ENCODE measurements at places on chromosomes 12 and 14.
A peak's percentile ranks its signal among the peaks of the same experiment; 100 is the strongest.

GRCh38 chr12:40286583-40286982 is 61.8 kb downstream of the LRRK2 start:
- no peak for DNase-seq

- DNase-seq, result no peak
Measured at GRCh38 chr12:102833687-102834441, 83.2 kb downstream of the PAH start.

GRCh38 chr14:61451891-61452400 is 130.6 kb downstream of the PRKCH start:
- DNase-seq, result no peak

GRCh38 chr14:100042286-100042685 is 22.9 kb upstream of the EVL start:
- DNase-seq, result no peak

- DNase-seq, result no peak
Measured at GRCh38 chr12:124431971-124432370, 135.4 kb downstream of the NCOR2 start.

GRCh38 chr14:105847400-105847799 is 321.0 kb downstream of the TMEM121 start:
- DNase-seq, result no peak

- DNase-seq, result no peak
Measured at GRCh38 chr14:78251308-78251707, 81.1 kb downstream of the NRXN3 start.

- DNase-seq, result no peak
Measured at GRCh38 chr12:132909030-132909368, 21.6 kb upstream of the CHFR start.

- no peak for DNase-seq
Measured at GRCh38 chr14:55976219-55976618, 142.0 kb upstream of the PELI2 start.

GRCh38 chr12:111434680-111435338 is 29.1 kb downstream of the SH2B3 start:
- peak; percentile 79 for DNase-seq

DNA sequence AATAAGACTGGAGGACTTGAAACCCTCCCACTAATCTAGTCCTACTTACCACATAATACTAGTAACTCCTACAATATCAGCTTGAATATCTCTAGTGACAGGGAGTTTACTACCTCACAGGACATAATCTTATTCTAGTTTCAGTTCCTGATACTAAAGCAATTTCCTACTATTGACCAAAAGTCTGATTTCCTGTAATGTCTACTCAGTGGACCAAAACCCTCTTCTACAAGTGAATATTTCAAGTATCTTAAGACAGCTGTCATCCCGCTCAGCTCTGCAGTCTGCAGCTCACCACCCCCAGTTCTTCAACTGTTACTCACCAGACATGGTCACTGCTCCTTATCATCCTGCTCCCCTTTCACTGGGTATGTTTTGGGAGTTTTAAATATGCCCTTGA is 70.8 kb upstream of the TMCC3 start:
- DNase-seq, result no peak

GRCh38 chr12:9367828-9368227 is 159.6 kb upstream of the PZP start:
- DNase-seq, result no peak

- DNase-seq, result no peak
Measured at GRCh38 chr14:51805541-51805940, 54.9 kb upstream of the GNG2 start.

DNA sequence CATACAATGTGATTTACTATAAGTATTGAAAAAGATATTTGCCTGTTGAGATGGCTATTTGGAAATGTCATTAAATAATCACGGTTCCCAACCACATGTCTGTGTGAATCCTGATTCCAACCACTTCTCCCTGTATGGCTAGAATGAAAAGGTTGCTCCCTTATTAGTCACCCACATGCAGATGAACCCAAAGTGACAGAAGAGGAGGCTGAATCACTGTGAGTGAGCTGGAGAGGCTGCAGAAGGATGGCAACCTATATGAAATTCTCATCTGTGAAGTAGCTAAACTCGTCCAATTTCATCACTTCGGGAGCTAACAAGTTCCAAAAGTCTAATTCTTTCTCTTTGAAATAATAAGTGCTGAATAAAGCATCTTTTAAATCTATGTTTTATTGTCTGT is 300.5 kb downstream of the PRKD1 start:
- DNase-seq, result no peak

DNA sequence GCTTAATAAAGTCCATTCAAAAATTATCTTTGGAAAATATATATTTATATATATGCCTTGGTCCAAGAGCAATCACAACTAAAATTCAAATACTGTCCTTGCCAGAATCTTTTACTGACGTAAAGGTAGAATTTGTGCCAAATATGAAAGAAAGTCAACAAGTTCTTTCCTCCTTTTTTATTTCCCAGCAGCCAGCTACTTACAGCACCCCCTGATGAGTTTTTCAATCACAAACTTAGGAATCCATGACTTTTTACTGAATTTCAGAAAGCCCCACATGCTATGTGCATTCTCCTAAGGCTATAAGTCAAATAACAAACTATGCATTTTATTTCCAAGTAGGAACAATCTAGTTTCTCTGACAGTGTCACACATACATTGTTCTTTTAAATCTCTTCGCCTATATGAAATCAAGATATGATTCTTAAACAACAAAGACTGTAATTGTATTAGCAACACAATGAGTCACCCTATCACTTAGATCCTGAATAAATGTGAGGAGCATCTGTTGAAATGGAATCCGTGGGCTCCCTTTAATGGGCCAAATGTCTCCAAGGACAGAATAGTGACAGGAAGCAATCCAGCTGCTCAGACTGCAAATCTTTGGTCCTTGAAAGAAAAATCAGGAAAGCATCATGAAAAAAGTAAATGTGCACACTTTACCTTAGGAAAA is 271.4 kb downstream of the DUSP6 start:
- DNase-seq, result no peak

GRCh38 chr12:19484738-19485137 is 45.4 kb downstream of the AEBP2 start:
- DNase-seq, result no peak

DNA sequence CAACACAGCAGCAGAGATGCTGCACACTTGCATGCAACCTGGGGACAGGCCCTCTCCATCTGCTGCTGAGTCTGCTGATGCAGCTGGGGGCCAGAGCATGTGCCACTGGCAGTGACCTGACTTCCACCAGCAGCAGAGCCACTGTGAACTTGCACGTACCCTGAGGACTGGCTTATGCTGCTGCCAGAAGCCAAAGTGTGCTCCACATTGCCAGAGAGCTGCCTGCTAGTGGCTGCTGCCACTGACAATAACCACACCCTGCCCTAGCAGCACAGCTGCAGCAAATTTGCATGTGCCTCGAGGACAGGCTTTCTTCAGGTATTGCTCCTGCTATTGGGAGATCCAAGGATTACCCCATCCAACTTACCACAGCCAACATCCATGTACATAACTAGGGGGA is 4.5 kb upstream of the PRR4 start:
- no peak for DNase-seq

GRCh38 chr12:125249066-125249824 is 184.0 kb downstream of the AACS start:
- no peak for DNase-seq

- peak; percentile 51 for DNase-seq
Measured at GRCh38 chr12:52741375-52742195, 35.6 kb downstream of the KRT76 start.

DNA sequence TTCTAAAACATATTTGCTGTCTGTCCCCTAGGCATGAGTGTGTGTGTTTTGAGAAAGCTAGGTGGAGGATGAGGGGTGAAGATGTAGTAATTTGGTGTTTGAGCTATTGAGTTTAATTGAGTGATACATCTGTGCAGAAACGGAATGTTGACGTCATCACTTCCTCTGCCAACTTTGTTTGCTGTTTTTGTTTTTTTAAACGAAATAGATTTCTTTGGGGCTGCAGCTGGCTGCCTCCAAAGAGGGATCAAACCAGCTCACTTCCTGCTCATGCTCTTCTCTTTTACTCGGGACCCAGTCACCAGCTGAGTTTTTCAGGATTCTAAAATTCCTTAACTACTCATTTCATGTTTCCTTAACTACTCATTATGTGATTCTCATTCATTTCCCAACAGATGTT is 19.5 kb upstream of the CRACR2A start:
- no peak for DNase-seq

DNA sequence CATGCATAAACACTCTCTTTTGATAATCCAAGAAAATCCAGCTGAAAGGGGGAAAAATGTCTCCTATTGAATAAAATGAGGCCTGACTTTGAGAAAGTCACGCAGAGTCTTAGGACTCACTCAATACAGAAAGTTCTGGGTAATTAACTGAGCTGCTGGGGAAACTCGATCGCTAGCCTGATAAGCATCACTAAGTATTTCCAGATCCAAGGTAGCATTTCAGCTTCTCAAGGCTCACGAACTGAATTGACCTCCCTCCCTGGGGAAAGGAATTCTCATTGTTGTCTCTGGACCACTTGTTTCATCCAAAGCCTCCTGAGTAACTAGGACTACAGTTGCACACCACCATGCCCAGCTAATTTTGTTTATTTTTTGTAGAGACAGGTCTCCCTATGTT is 13.8 kb upstream of the ANAPC5 start:
- no peak for DNase-seq

DNA sequence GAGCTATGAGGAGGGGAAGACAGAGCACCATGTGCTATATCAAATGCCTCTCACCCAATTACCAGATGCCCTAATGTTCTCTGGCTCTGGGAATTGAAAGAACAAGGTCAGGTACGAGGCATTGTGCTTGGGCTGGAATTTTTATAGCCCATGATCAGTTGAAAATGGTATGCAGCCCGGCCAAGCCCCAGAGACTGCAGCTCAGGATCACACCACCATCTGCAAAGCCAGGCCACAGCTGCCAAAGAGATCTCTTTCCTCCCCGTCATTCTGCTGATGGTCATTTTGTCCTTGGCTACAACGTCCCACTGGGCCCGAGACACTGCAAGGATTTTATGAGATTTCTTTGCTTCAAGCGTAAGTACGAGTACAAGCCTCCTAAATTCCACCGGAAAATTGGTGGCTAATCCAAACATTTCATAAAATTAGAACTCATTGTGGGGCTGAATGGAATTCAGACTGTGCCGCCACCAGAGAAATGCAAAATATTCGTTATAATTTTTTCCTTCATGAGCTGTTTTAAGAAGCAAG is 15.1 kb downstream of the NUAK1 start:
- no peak for DNase-seq

GRCh38 chr14:102212356-102212755 is 72.7 kb downstream of the WDR20 start:
- DNase-seq, result no peak

GRCh38 chr12:98397323-98398105 is 117.9 kb upstream of the TMPO start:
- DNase-seq, result peak; percentile 74

DNA sequence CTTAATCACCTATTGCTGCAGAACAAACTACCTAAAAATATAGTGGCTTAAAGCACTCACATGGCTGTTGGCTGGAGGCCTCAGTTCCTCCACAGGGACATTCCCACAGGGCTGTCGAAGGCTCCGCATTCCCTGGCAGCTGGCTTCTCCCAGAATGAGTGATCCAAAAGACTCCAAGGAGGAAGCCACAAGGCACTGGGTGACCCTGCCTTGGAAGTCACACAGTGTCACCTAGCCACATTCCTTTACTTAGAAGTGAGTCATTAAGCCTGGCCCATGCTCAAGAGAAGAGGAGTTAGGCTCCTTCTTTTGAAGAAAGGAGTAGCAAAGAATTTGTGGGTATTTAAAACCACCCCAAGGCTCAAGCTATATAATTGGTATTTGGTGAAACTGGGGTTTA is 63.9 kb upstream of the MAP1LC3B2 start:
- DNase-seq, result no peak

GRCh38 chr12:58416236-58416635 is 474.9 kb downstream of the ATP23 start:
- no peak for DNase-seq

DNA sequence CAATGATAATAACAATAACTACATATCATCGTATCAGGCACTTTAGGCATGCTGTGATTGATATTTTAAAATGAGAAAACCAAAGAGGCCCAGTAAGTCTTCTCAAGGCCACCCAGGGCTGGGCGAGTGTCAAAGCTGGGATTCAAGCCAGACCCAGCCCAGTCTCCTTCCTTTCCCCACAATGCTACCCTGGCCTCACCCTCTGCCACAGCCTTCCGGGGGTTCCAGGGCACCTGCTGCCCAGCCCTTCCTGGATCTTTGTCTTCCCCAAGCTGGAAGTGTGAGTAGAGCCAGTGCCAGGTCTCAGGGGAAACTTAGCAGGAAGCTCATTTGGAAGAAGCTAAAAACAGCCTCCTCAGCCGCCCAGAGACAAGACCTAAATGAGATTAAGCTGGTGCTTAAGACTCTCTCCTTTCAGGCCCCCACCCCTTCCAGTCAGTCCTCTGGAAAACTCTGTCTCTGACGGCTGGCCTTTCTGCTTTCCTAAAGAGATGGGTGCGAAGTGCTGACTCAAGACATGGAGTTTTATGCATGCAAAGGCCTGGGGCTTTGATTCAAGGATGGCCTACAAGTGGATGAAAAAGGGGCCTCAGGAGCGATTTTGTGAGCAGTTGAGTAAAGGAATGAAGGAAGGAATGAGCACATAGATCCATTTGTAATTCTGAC is 184.2 kb downstream of the KCNA5 start:
- no peak for DNase-seq

GRCh38 chr12:82507686-82508085 is 149.4 kb downstream of the METTL25 start:
- no peak for DNase-seq

GRCh38 chr14:29264865-29265264 is 498.3 kb downstream of the FOXG1 start:
- DNase-seq, result no peak

GRCh38 chr12:85568395-85569103 is 267.7 kb downstream of the RASSF9 start:
- no peak for DNase-seq
